ENCODE measurements at places on chromosomes 7 and 10. TPM values are rescaled to one million over a fixed set of nuclear protein-coding genes. Genes with fewer than 3 reads are reported as not detected.

The ANTXRL gene
- total RNA-seq = not detected

The NXPH1 gene
- not detected for total RNA-seq

The SUV39H2 gene
- total RNA-seq = 15.4 TPM

The MLXIPL gene
- total RNA-seq = 0.05 TPM

The PTN gene
- 6.4 TPM for total RNA-seq
